ENCODE measurements at places on chromosomes 2 and 18.

- DNase-seq = peak; percentile 57
Observed at GRCh38 chr2:157866202-157866601, 9.9 kb downstream of the ACVR1 start.

- no peak for DNase-seq
Observed at GRCh38 chr2:2998971-2999370, 378.6 kb downstream of the EIPR1 start.

- DNase-seq = no peak
Observed at GRCh38 chr2:104860451-104860790, 6.5 kb downstream of the POU3F3 start.

DNA sequence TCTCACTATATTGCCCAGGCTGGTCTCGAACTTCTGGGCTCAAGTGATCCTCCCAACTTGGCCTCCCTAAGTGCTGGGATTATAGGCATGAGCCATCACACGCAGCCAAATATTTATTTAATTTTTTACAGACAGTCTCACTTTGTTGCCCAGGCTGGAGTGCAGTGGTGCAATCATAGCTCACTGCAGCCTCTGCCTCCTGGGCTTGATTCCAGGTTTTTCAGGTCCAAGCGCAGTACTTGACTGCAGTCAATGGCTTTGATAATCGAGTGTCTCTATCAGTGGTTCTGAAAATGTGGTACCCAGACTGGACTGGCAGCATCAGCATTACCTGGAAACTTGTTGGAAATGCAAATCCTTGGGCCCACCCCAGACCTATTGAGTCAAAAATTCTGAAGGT, 63.1 kb downstream of the PLB1 start:
- no peak for DNase-seq

- DNase-seq = no peak
Observed at GRCh38 chr18:39655341-39655740, 2089.7 kb upstream of the CELF4 start.

DNA sequence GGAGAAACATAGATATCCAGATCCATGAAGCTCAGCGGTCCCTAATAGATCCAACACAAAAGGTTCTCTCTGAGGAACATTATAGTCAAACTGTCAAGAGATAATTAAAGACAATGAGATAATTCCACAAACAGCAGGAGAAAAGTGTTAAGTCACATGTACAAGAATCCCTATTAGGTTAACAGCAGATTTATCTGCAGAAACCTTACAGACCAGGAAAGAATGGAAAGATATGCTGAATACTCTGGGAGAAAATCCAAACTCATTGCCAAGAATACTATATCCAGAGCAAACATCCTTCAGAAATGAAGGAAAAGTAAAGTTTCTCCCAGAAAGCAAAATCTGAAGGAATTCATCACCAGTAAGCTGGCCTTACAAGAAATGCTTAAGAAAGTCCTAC, 10.8 kb upstream of the KDM3A start:
- no peak for DNase-seq

DNA sequence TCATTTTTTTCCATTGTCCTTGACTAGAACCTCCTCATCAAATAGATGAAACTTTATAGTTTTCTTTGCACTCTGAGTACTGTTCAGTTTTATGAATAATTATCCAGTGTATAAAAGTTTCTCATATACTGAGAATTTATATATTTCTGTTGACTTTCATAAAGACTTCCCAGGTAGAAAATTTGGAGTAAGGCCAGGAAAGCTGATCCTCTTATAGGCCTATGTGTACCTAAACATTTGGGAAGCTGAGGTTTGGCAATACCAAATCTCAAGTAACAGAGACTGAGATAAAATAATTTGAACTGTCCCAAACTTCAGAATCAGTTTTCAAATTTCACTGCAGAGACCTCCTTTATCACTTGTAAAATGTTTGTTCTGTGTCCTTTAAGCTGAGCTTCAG, 43.4 kb downstream of the CCDC102B start:
- peak; percentile 4 for DNase-seq

GRCh38 chr18:63953811-63954210, 4.7 kb downstream of the HMSD start:
- DNase-seq = no peak

- peak; percentile 55 for DNase-seq
Observed at GRCh38 chr2:30514134-30514847, 67.2 kb downstream of the LCLAT1 start.

GRCh38 chr2:85804583-85804982, 50.8 kb downstream of the ATOH8 start:
- DNase-seq = no peak

Data from astrocyte (in vitro differentiated cells and primary cell).